ENCODE measurements at places on chromosomes 16 and 17. TPM values are rescaled to one million over a fixed set of nuclear protein-coding genes. Genes with fewer than 3 reads are reported as not detected.

The SPAG5 gene
- total RNA-seq = 8.3 TPM

DNA sequence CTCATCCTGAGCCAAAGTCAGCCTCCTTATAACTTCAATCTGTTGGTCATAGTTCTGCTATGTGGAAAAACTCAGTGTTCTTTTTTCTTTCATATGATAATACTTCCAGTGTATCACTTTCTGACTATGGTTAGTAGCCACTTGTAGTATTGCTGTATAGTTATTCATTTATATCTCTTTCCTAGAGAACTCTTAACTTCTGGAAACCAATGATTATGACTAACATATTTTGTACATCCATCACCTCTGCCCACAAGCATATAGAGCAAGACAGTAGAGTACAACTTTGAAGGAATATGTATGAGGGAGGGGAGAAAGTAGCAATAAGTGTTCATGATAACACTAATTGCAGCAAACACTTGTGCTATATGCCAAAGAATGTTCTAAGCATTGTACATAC is 38.6 kb downstream of the COX10 start:
- DNase-seq = no peak

DNA sequence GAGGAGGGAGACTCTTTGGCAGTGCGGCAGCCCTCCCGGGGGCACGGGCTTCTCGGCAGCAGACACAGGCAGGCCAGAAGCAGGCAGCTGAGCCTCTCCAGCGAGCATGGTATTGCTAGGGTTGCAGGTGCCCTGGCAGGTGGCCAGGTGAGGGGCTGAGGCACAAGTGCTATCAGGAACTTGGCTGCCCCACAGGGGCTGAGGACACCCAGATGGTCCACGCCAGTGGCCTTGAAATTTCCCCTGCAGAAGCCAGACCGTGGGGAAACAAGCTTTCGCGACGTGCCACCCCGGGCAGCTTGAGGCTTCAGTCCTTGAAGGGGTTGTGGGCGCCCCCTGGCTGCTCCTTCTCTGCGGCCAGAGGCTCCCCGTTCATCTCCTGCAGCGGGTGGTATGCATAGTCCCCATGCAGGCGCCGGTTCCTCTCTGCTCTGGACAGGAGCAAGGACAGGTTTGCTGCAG is 8.5 kb downstream of the NAGPA start:
- no peak for DNase-seq

GRCh38 chr16:90020260-90020837 is 1.1 kb upstream of the DBNDD1 start:
- no peak for DNase-seq

The USH1G gene
- 0.49 TPM for total RNA-seq

The PRRT2 gene
- total RNA-seq = 20.4 TPM

The SLC5A2 gene
- total RNA-seq = not detected

DNA sequence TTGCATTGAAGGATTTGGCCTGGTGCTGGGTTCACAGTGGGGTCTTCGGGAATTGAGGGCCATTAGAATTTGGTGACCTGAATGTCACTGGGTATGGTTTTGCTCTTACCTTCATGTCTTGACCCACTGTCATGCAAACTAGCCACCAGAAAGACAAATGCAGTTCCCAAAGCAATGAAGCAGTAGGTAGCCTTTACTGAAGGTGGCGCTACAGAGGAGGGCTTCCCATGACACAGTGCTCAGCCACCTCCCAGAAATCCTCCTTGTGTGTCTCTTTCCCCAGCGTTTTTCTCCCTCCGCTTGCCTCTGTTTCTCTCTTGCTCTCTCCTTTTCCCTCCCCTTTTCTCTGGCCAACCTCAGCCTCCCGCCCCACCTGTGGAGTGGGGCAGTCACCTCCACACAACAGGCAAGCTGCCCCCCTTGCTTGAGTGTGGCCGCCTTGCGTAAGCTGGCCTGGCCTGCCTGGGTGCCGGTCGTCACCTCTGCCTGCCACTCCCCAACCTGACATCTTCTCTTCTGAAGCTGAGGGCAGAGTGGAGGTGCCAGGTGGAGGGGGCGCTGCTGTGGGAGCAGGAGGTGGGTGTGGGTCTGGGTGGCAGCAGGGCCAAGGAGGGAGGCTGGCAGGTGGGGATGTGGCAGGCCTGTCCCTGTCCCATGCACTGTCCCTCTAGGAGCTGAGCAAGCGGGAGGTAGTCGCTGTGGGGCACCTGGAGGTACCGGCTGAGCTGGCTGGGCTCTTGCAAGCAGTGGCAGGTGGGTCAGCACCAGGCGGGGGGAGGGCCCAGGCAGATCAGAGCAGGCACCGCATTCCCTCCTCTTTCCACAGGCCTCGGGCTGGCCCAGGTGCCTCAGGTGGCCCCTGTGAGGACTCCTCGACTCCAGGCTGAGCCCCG is 34.7 kb downstream of the MYO15A start:
- no peak for DNase-seq

DNA sequence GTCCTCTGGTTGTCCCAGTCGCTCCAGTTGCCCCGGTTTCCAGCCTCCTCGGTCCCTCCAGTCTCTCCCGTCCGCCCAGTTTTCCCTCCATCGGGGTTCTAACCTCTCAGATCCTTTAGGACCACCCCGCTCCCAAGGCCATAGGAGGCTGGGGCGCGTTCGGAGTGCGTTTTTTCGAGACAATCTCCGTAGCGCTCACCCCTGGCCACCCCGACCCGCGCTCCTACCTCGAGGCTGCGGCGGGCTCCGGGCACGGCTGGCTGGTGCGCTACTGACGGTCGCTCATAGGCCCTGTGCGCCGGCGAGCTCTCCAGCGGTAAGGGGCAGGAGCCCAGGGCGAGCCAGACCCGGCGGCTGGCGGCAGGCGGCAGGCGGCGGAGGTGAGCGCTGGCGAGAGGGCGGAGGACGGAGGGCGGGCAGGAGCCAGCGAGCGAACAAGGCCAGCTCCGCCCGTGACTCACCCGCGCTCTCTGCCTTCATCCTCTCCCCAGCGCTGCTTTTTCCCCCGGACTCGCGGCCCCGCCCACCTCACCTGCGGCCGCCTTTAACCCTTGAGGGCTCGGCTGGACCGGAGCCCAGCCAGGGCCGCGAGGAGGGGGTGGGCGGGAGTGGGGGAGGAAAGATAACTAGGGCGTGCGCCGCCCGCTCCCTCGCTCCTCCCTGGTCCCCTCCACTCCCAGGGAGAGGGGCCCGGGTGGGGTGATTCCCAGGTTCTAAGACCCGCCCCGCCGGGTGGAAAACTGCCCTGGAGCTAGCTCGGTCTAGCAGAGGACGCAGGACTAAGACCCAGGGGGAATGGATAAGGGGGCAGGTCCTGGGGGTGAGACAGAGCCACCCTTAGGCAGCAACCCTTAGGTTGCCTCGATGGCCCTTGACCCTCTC is at the start of gene SP6:
TSS of gene SP6 (minus strand) at position 472 of the 882 bp plus-strand sequence. CDS start 2,734 bp downstream, outside the sequence.
- no peak for DNase-seq

GRCh38 chr17:66417300-66417719 is 114.9 kb downstream of the PRKCA start:
- no peak for DNase-seq

The CA5A gene
- not detected for total RNA-seq
